Breast epithelium (tissue), 4 donors: ENCODE measurements at places on chromosomes 4 and X.

DNA sequence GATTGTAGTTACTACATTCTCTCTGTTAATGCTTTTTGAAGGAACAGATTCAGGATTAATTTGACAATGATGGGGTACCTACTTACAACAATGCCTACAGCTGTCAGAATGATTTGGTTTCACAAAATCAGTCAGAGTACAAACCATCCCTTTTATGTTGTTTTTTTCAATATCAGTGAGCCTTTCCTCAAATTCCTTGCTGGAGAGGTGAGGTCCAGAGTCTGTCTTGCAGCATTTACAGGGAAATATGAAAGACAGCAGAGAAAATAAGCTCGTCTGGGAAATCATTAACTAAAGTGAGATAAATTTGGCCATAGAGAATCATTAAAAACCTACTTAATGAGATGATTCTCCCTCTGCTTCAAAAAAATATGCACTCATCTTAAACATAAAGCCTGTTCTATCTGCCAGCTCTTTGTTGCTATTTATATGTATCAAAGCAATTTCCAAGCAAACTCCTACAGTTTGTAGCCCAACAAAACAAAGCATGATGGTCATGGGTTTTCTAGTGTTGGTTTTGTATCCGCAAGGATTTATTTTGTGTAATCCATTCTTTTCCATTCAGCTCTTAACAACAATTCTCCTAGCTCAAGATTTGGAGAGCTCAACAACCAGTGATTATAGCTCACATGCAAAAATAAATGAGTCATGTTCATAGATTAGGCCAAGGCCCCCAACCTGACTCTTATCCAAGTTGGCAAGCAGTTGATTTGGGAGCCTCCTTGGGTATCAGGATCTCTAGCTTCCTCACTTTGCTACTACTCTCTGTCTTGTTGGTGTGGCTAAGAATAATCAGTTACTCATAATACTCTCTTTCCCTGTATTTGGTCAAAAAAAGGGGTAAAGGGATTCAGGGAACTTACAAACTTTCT, 222.6 kb downstream of the ENOX2 start:
- no peaks in the 10 kb centered on the region for H3K4me1 ChIP-seq
- H3K27ac ChIP-seq: no peak overlapping the region
- H3K4me3 ChIP-seq: no peak overlapping the region
- no peak for DNase-seq
- H3K27me3 ChIP-seq: peaks cover 13% of the 10 kb centered on the region
- H3K36me3 ChIP-seq: no peaks in the 10 kb centered on the region

GRCh38 chr4:168886351-168886750, 123.7 kb downstream of the CBR4 start:
- no peak overlapping the region for H3K4me3 ChIP-seq
- H3K4me1 ChIP-seq: peaks cover 3% of the 10 kb centered on the region
- no peak for DNase-seq
- H3K36me3 ChIP-seq: no peaks in the 10 kb centered on the region
- no peak overlapping the region for H3K27ac ChIP-seq

DNA sequence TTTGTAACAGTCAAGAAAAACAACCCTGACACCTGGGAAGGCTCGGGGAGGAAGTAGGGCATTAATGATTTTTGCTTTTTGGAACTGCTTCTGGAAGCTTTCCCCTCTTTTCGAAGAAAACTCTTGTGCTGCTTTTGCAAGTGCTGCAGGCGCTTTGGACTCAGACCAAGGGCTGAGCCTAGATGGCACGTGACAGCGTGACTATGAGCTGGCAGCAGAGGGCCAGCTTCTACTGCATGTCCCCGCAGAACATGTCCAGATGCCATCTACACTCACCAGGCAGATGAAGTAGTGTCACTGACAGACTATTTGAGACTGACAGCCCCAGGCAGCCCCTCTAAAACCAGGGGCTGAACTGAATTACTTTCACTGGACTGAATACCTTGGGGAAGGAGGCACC, 6.2 kb downstream of the NR0B1 start:
- peak; percentile 30 for DNase-seq
- H3K27me3 ChIP-seq: peaks cover 24% of the 10 kb centered on the region
- no peaks in the 10 kb centered on the region for H3K4me1 ChIP-seq
- H3K4me3 ChIP-seq: no peak overlapping the region
- H3K36me3 ChIP-seq: no peaks in the 10 kb centered on the region

GRCh38 chr4:76987153-76987591, 37.6 kb downstream of the SEPTIN11 start:
- no peaks in the 10 kb centered on the region for H3K36me3 ChIP-seq
- H3K4me3 ChIP-seq: no peak overlapping the region
- DNase-seq: no peak
- H3K27me3 ChIP-seq: no peaks in the 10 kb centered on the region

DNA sequence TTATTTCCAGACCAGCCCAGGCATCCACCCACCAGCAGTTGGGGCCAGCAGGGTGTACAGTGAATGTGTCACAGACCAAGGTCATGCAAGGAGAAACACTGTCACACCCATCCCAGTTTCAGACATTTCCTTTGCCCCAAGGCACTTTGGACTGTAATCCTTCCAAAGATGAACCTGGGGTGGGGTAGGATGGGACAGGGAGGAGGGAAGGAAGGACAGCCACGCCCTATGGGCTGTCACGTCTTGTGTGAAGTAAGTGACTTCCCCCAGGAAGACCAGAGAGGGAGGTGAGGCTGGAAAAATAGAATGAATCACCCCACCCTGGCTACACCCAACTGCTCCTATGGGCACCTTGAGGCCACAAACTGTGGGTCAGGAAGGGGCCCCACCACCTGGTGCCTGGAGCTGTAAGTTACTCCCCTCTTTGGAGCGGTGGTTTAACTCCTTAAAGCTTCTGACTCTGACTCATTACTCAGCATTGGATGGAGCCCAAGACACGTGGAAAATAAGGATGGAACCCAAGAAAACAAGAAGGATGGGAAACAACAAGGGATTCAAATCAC, 349.9 kb upstream of the KLF3 start:
- no peak for DNase-seq
- H3K4me3 ChIP-seq: no peak overlapping the region
- H3K27ac ChIP-seq: peak overlapping the region; percentile 80
- no peaks in the 10 kb centered on the region for H3K27me3 ChIP-seq

DNA sequence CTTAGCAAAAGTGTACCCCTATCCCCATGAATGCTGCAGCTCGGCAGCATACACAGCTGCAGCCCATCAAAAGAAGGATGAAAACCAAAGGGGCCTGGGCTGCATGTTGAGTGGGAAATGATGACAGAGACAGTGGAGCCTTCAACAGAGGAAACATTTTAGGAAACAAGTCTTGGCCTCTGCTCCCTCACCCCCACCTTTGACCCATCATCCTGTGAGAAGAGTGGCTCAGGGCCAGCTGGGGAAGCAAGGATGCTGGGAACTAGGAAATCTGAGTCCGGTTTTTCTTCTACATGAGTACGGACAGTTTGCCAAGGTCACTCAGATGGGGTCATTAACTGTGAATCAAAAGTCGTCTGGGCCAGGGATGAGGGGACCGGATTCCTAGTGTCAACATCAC, 37.2 kb downstream of the IDS start:
- H3K27me3 ChIP-seq: no peaks in the 10 kb centered on the region
- no peak for DNase-seq
- no peaks in the 10 kb centered on the region for H3K36me3 ChIP-seq
- H3K27ac ChIP-seq: no peak overlapping the region

- H3K36me3 ChIP-seq: no peaks in the 10 kb centered on the region
- no peaks in the 10 kb centered on the region for H3K27me3 ChIP-seq
- no peak overlapping the region for H3K4me3 ChIP-seq
- no peak overlapping the region for H3K27ac ChIP-seq
Observed at GRCh38 chr4:5500165-5500564, 208.2 kb downstream of the EVC2 start.

GRCh38 chr4:38049545-38050170, 89.5 kb downstream of the PTTG2 start:
- no peaks in the 10 kb centered on the region for H3K27me3 ChIP-seq
- H3K4me1 ChIP-seq: no peaks in the 10 kb centered on the region
- H3K27ac ChIP-seq: no peak overlapping the region
- no peak for DNase-seq
- H3K4me3 ChIP-seq: no peak overlapping the region

DNA sequence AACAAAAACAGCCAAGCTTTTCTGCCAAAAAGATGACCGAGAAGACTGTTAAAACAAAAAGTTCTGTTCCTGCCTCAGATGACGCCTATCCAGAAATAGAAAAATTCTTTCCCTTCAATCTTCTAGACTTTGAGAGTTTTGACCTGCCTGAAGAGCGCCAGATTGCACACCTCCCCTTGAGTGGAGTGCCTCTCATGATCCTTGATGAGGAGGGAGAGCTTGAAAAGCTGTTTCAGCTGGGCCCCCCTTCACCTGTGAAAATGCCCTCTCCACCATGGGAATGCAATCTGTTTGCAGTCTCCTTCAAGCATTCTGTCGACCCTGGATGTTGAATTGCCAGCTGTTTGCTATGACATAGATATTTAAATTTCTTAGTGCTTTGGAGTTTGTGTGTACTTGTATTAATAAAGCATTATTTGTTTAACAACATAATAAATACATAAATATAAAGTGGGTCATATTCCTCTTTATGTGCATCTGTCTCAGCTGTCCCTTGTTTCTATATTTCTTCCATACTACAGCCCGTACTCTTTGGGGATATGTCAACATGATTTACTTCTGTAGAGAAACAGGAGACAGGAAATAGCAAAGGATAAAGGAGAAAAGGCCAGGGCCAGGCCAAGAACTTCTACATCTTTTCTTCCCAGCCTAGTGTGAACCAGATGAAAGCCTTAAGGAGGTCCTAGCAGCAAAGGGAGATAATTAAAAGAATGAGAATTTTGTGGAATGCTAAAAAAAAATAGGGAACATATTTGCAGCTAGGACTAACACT, 667 bp downstream of the PTTG2 start:
- H3K27me3 ChIP-seq: no peaks in the 10 kb centered on the region
- no peak for DNase-seq
- H3K36me3 ChIP-seq: no peaks in the 10 kb centered on the region
- no peak overlapping the region for H3K4me3 ChIP-seq

GRCh38 chr4:144820728-144821085, 174.8 kb downstream of the HHIP start:
- no peak for DNase-seq
- H3K4me3 ChIP-seq: no peak overlapping the region
- H3K27ac ChIP-seq: no peak overlapping the region
- H3K36me3 ChIP-seq: no peaks in the 10 kb centered on the region

GRCh38 chr4:173403051-173403450, 4.1 kb upstream of the SCRG1 start:
- H3K27ac ChIP-seq: no peak overlapping the region
- H3K4me1 ChIP-seq: no peaks in the 10 kb centered on the region
- no peak overlapping the region for H3K4me3 ChIP-seq
- DNase-seq: no peak

DNA sequence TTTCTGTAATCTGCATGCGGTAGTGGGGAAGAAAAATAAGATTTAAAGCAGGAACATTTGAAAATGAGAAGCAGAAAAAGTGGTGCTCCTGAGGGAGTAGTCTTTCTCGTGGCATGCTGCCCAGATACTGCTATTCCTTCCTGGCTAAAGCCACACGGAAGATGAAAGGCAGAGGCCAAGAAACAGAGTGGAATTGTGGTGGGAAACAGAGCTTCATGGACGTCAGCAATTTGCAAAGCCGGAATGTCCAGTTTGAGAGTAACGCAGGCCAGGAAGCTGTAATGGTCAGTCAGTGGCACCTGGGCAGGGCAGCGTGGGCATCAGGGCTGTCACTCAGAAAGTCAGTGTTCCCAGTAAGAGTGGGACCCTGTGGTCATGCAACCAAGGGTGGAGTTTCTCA, 63.7 kb upstream of the FMR1 start:
- H3K36me3 ChIP-seq: no peaks in the 10 kb centered on the region
- H3K27ac ChIP-seq: no peak overlapping the region
- H3K4me1 ChIP-seq: no peaks in the 10 kb centered on the region
- no peak overlapping the region for H3K4me3 ChIP-seq

GRCh38 chrX:139204571-139204897, 326.0 kb upstream of the F9 start:
- peak overlapping the region; percentile 66 for H3K27ac ChIP-seq
- no peaks in the 10 kb centered on the region for H3K27me3 ChIP-seq
- peak overlapping the region; percentile 68 for H3K4me3 ChIP-seq
- no peak for DNase-seq
- no peaks in the 10 kb centered on the region for H3K4me1 ChIP-seq
- no peaks in the 10 kb centered on the region for H3K36me3 ChIP-seq

- no peaks in the 10 kb centered on the region for H3K4me1 ChIP-seq
- H3K27ac ChIP-seq: no peak overlapping the region
- H3K27me3 ChIP-seq: no peaks in the 10 kb centered on the region
- DNase-seq: no peak
- no peak overlapping the region for H3K4me3 ChIP-seq
Observed at GRCh38 chr4:121278811-121279368, 101.9 kb downstream of the QRFPR start.

DNA sequence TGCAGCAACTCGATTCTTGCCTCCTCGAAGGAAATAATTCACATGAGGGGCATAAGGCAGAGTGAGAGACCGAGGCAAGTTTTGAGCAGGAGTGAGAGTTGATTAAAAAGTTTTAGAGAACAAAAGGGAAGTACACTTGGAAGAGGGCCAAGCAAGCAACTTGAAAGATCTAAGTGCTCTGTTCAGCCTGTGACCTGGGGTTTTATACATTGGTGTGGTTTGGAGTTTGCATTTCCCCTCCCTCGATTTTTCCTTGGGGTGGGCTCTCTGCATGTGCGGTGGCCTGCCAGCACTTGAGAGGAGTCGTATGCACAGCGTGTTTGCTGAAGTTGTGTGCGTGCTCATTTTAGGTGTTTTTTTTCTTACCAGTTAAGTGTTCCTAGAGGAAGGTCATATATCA, 356.4 kb downstream of the KLHL4 start:
- H3K4me1 ChIP-seq: no peaks in the 10 kb centered on the region
- no peak overlapping the region for H3K27ac ChIP-seq
- H3K4me3 ChIP-seq: no peak overlapping the region
- peaks cover 9% of the 10 kb centered on the region for H3K27me3 ChIP-seq

DNA sequence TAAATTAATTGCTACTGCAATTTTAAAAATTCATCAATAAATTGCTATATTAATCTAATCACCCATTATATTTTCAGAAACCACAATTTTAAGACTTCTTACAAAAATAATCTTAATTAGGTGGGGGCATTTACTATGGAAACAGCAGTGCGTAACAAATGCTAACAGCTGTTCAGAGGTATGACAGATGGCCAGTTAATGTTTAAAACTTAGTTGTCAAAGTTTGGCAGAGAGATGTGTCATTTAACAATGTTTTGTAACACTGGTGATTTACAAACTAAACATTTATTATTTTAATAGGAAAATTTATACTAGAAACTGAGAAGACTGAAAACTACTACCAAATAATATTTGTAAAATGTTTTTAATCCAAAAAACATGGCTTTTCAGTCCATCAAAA, 85.2 kb upstream of the GPR34 start:
- no peaks in the 10 kb centered on the region for H3K36me3 ChIP-seq
- H3K4me3 ChIP-seq: no peak overlapping the region
- H3K27ac ChIP-seq: no peak overlapping the region
- no peaks in the 10 kb centered on the region for H3K27me3 ChIP-seq

GRCh38 chr4:80101792-80102116, 28.7 kb upstream of the ANTXR2 start:
- no peaks in the 10 kb centered on the region for H3K4me1 ChIP-seq
- H3K36me3 ChIP-seq: no peaks in the 10 kb centered on the region
- DNase-seq: no peak
- H3K27ac ChIP-seq: no peak overlapping the region
- H3K27me3 ChIP-seq: no peaks in the 10 kb centered on the region
- H3K4me3 ChIP-seq: no peak overlapping the region
